ENCODE measurements at places on chromosomes 4 and X.

- no peak for DNase-seq
Observed at GRCh38 chr4:88207171-88207570, 48.7 kb upstream of the ABCG2 start.

DNA sequence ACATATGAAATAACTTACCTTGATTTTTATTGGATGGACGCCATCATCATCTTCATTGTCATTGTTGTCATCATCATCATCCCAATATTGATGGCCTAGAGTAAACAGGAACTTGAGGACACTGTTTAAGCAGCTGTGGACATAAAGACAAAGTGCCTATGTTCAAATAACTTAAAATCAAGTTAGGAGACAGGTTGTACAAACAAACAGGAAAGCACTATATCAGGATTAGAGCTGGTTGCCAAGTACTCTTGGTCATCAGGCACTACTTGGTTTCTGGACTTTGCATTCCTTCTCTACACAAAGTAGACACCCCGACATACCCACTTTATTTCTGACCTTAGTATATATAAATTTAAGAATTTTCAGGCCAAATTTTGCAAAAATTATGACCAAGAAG is 608.6 kb downstream of the KLHL13 start:
- no peak for DNase-seq

DNA sequence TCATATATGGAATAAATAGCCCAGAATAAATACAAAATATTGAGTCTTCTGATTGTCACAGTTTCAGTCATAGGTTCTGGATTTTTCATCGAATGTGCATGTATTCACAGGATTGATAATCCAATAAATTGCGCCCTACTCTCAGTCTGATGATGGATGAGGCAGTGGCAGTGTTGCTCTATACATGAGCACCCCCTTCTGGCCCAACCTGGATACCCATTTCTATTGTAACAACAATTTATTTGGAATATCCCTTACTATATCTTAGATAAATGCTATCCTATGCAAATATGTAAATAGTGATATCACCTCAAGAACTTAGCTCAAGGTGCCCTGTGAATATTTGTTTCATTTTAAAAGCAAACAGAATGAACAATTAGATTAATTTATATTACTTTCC is 733.7 kb upstream of the PABPC4L start:
- no peak for DNase-seq

GRCh38 chr4:84778041-84778440 is 188.4 kb downstream of the WDFY3 start:
- DNase-seq: no peak

GRCh38 chr4:141348125-141348524 is 127.4 kb downstream of the ZNF330 start:
- no peak for DNase-seq

DNA sequence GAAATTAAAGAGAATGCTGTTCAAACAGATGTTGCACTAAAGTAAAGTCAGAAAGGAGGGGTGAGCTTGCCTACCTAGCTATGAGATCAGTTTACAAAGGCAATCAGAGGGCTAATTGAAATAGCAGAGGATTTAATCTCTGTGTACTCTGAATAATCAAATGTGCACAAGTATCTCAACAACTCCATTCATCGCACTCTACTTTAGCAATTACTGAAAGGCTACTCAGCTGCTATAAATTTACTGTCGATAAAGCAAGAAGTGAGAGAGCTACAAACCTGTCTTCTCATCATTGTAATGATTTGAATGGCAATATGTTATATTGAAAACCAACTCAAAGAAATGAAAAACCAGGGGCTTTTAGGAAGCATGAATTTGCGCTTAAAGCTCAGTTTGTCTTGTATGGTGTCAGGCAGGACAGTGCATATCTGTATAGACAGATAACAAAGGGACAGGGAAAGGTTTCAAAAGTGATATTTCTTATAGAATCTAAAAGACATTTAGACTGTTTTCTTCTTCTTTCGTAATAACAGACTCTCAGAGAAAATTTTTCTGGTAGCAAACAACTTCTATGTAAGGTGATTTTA is 34.8 kb downstream of the GC start:
- no peak for DNase-seq

GRCh38 chr4:88533937-88534750 is 10.6 kb upstream of the PYURF start:
- no peak for DNase-seq

GRCh38 chrX:74293343-74293946 is 10.5 kb upstream of the ZCCHC13 start:
- DNase-seq: peak; percentile 21

- no peak for DNase-seq
Observed at GRCh38 chr4:54065282-54066087, 1.1 kb upstream of the CHIC2 start.

GRCh38 chrX:41703574-41704029 is 14.8 kb downstream of the GPR34 start:
- no peak for DNase-seq

DNA sequence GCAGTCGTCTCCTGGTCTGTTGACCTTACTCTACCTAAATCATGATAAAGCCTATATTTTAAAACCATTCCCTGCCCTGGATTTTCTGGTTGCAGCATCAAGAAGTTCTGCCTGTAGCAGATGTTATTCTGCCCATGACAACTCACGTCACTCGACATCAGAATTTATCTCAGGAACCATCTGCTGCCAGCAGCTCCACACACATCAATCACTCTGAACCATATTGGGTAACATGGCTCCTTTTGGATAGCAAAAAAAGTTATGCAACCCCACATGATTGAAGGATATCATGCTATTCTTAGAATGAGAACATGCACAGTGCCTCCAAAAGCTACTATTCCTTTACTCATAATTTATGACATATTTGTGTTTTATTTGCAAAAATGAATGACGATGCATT is 341.4 kb downstream of the DHRSX start:
- DNase-seq: no peak

GRCh38 chrX:124555036-124555595 is 208.8 kb downstream of the SH2D1A start:
- DNase-seq: no peak

GRCh38 chr4:33316578-33316977 is 2596.4 kb downstream of the PCDH7 start:
- DNase-seq: no peak

DNA sequence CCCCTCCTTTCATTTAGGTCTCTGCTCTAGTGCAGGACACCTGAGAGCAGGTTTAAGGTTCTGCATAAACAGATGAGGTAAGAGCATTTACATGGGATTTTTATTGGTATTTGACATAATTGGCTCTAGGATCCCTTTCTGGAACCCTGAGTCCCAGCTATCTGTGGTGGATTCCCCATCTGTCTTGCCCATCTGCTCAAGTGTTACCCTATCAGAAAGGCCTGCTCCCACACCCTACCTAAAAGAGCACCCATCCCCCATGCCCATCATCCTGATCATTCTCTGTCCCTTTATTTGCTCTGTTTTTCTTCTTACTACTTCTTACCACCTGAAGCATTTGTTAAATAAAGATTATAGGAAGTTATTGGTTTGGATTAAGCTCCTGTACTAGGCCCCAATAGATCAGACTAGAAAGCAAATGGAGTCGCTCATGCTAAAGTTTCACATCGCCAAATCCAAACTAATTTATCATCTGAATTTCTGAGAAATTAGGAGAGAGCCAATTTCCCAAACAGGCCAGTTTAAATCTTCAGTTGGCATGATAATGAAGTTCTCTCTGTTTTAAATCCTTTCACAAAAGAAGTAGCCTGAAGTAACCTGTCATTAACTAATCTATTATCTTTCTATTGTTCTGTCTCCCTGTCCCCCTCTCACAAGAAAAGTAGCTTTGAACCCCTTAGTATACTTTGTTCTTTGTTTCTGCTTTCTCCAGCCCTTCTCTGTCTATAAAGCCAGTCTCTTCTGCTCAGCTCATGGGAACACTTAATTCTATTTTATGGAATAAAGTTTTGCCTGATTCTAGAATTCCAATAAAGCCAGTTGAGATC is 178.6 kb downstream of the ZNF674 start:
- no peak for DNase-seq

GRCh38 chr4:10172278-10172921 is 55.8 kb upstream of the WDR1 start:
- DNase-seq: no peak

GRCh38 chr4:139295942-139296299 is 5.4 kb upstream of the NAA15 start:
- no peak for DNase-seq

DNA sequence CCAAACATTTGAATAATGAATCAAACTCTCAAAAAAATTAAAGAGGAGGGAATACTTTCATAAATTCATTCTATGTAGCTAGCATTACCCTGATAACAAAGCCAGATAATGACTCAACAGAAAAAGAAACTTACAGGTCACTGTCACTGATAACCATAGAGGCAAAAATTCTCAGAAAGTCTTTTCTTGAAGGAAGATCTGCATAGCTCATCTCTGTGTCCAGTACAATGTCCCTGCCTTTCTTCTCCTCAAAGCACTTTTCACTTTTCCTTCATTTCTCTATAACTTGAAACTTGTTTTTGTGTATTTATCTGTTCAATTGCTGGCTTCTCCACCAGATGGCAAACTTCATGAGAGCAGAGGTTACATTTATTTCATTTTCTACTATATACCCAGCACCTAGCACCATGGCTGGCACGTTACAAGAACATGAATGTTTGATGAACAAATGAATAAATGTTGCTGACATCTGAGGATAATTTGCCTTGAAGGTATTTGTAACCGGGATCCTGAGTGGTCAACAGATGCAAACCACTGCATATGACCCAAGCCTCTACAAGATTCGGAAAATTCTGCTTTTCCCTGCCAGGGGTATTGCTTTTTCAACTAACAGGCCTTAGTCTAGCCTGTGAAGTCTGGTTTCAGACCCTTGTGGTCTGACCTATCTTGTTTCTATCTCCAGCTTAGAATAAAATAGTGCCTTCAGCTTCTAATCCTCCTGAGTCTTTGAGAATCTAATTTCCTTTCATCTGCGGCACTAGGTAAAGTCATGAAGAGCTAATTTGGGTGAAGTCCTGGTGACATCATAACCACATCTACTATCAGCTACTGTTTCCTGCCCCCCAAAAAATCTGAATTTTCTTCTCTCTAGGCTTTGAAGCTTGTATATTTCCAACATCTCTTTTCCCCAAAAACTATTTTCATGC is 52.5 kb upstream of the ANTXR2 start:
- no peak for DNase-seq

GRCh38 chr4:105140684-105141490 is 5.8 kb upstream of the TET2 start:
- no peak for DNase-seq

- no peak for DNase-seq
Observed at GRCh38 chr4:25417014-25417413, 40.0 kb downstream of the ANAPC4 start.

GRCh38 chr4:163544407-163545038 is 50.0 kb downstream of the TMA16 start:
- no peak for DNase-seq
